Muscle of back (tissue), 13 donors: ENCODE measurements at places on chromosomes 4 and X. TPM values are rescaled to one million over a fixed set of nuclear protein-coding genes. Genes with fewer than 3 reads are reported as not detected.

DNA sequence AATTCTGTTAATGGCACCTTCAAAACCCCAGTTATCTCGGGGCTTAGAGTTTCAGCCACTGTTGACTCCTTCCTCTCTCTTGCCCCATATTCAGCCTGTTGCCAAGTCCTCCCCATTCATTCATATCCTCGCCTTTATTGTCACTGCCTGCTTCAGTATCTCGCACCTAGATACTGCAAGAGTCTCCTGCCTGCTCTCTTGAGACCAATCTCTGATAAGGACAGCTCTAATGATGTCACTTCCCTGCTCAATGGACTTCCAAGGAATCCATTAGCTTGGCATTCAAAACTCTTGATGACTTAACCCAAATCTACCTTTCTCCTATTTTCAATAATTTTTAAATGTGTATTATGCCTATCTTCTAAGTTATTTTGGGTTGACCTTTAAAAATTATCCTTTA is 1.1 kb upstream of the UBE2A start:
- DNase-seq, result no peak

GRCh38 chrX:9503261-9503660 is 38.4 kb downstream of the TBL1X start:
- no peak for DNase-seq

FOXO4 gene
- polyA plus RNA-seq, result 33.1 TPM

DNA sequence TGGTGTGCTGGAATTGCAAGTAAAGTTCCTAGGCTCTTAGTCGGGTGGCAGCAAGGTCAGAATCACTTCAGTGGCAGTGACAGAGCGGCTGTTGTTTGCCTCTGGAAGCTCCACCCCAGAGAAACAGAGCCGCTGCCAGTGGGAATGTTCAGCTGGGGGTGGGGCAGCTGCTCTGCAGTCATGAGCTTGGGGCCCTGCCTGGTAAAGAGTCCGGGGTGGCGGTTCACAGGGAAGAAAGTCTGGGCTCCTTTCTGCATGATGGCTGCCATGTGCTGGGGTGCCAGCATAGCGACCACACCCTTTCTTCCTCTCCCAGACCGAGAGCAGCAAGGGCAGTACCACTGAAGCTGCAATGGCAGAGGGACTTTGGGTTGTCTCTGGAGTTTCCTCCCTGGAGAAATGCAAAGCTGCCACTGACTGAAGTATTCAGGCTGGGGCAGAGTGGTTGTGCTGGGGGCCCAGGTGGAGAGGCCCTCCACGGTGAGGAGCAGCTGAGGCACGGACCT is 108.8 kb upstream of the CENPE start:
- DNase-seq, result peak; percentile 8

DNA sequence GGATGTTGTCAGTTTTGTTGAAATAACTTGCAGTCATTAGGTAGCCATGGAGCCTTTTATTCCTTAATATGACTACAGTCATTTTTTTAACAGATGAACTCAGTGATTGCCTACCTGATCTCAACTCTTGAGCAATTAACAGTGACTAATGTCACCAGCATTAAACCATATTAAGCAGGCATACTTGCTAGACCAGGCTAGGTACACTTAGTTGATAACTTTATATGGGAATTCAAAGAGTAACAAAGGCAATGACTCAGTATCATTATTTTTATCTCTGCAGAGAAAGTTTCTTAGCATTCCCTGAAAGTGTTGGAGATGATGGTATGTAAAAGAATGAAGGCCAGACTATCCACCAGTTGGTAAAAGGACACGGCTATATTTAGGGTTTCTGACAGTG is at the start of gene C4orf54:
Gene C4orf54, minus strand, starts transcription at position 31 of the 400 bp plus-strand sequence. CDS start 3,180 bp downstream, outside the sequence.
- no peak for DNase-seq

DNA sequence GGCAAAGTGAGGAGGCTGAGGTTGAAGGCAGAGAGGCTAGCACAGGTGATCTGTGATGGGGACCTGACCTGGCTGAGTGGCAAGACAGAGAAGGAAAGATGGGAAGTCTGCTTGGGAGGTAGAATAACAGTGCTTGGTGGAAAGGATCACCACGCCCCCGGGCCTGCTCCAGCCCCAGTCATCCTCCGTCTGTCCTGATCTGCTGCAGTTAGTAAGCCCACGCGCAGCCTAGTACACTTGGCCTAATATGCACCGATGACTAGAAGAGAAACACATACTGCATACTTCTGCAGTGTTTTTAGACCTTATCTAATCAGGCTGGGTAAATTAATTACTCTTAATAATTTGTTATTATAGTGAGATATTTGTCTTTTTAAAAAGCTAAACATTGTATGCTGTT is 103.7 kb upstream of the KLF3 start:
- no peak for DNase-seq

DNA sequence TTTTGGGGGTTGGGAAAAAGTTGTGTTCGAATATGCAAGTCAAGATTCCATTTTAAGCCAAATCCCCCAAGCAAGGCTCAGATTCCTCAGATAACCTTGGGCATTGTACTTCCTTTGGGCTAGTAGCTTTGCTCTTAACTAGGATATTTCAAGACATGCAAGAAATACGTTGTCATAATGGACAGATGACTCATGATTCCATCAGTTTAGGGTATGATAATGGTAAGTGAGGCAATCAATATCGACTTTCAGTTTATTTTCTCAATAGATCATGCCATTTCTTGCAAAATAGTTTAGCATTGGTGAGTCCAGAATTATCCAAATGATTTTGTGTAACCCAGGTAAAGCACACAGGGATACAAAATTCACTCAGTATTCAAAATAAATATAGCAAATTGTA is 25.4 kb downstream of the CFAP299 start:
- DNase-seq, result no peak

BEX2 gene
- 24.7 TPM for polyA plus RNA-seq

FGFBP1 gene
- polyA plus RNA-seq, result not detected

- DNase-seq, result no peak
Measured at GRCh38 chr4:2352171-2352570, 66.3 kb downstream of the ZFYVE28 start.

GRCh38 chrX:151543706-151544105 is 19.8 kb upstream of the PASD1 start:
- DNase-seq, result no peak

PHOX2B gene
- polyA plus RNA-seq, result not detected
